ENCODE measurements at places on chromosomes 5 and 9.

DNA sequence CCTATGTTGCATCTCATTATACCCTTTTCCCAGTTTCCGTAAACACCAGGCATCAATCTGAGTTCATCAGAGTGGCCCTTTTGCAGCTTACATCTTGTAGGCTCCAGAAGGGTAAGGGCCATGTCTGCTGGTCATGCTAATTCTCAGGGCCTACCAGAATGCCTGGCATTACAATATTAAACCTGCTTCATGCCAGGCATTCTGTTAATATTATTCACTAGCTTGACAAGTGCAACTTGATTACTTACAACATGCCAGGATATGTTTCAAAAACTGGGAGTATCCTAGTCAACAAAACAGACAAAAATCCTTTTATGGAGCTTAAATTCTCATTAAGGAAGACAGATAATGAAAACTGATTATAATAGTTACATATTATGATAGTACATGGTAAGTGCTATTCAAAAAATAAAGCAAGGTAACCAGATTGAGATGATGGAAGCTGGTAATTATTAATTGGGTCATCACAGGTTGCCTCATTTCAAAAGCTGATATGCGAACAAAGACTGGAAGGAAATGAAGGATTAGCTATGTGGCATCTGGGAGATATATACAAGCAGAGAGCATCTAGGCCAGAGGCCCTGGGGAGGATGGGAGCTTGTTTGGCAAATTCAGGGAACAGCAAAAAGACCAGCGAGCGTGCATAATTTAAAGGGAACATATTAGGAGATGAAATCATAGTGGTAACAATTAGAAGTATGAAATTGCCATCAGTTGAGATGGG, 406.3 kb downstream of the DMRT2 start:
- no peak overlapping the region for H3K4me3 ChIP-seq
- H3K4me1 ChIP-seq, result no peaks in the 10 kb centered on the region
- no peaks in the 10 kb centered on the region for H3K27me3 ChIP-seq

- H3K4me3 ChIP-seq, result no peak overlapping the region
- H3K4me1 ChIP-seq, result no peaks in the 10 kb centered on the region
- H3K27ac ChIP-seq, result no peak overlapping the region
- no peak for DNase-seq
- peaks cover 90% of the 10 kb centered on the region for H3K36me3 ChIP-seq
- no peaks in the 10 kb centered on the region for H3K27me3 ChIP-seq
Measured at GRCh38 chr5:134569758-134570364, 44.4 kb downstream of the JADE2 start.

DNA sequence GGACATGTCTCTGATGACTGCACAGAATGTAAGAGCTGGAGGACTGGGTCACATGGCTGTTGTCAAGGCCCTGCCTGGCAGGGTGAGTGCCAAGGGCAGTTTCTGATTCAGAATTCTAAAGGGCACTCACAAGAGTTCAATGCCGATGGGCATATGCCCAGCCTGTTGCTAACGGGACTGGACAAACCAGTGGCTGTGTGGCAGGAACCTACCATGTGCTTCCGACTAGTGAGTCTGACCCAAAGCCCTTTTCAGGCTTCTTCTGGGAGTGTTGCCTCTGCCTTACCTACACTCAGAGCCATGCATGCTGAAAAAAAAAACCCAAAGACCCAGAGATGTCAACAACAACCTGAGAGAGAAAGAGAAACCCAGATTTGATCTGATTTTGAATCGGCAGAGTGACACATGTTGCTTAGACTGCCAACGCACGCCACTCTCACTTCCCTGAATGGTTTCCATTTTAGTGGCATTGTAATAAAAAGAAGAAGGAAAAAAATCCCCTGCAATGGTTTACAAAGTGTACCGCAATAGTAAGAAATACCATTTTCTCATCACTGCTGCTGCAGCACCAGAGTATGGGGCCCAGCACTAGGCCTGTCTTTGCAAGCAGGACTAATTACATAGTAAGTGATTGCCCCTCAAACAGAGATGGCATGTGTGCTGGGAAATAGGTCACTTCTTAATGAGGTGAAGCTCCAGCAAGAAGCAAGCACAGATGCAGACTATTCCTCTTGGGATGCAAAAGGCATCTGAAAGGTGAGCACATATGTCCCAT, 194.3 kb downstream of the PALM2AKAP2 start:
- no peaks in the 10 kb centered on the region for H3K36me3 ChIP-seq
- H3K27me3 ChIP-seq, result no peaks in the 10 kb centered on the region
- H3K4me3 ChIP-seq, result no peak overlapping the region
- no peaks in the 10 kb centered on the region for H3K4me1 ChIP-seq
- DNase-seq, result no peak

DNA sequence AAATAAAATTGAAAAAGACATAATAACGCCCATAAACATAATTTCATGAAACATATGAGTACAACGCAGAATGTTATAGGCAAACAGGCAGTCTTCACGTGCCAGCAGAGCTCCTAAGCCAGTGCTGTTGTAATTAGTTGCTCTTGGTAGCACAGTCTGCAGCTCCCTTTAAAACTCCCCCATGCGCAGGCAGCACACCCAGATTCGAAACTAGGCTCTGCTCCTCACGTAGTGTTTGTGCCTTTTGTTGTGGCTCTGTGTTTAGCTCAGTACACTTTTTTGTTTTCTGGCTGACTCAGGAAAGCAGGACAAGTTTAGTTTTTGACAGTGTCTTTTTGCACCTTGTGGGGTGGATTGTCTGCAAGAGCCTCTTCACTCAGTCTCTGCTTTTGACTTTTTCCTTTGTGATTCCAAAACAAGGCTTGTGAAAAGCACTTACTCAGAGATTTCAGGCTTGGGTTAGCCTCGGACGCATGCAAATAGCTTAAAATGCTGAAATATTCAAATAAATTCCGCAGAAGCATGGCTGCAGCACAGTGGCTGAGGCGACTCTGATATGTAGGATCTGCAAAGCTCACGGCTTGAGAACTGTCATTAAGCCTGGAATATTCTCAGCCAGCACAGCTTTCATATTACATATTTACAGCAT, 113.6 kb downstream of the IRX1 start:
- no peak overlapping the region for H3K4me3 ChIP-seq
- H3K36me3 ChIP-seq, result no peaks in the 10 kb centered on the region
- H3K27ac ChIP-seq, result no peak overlapping the region
- no peak for DNase-seq
- H3K27me3 ChIP-seq, result no peaks in the 10 kb centered on the region

- no peak overlapping the region for H3K4me3 ChIP-seq
- DNase-seq, result no peak
- no peaks in the 10 kb centered on the region for H3K27me3 ChIP-seq
- peaks cover 2% of the 10 kb centered on the region for H3K36me3 ChIP-seq
- H3K27ac ChIP-seq, result no peak overlapping the region
Measured at GRCh38 chr9:5899292-5899691, 8.6 kb downstream of the MLANA start.

DNA sequence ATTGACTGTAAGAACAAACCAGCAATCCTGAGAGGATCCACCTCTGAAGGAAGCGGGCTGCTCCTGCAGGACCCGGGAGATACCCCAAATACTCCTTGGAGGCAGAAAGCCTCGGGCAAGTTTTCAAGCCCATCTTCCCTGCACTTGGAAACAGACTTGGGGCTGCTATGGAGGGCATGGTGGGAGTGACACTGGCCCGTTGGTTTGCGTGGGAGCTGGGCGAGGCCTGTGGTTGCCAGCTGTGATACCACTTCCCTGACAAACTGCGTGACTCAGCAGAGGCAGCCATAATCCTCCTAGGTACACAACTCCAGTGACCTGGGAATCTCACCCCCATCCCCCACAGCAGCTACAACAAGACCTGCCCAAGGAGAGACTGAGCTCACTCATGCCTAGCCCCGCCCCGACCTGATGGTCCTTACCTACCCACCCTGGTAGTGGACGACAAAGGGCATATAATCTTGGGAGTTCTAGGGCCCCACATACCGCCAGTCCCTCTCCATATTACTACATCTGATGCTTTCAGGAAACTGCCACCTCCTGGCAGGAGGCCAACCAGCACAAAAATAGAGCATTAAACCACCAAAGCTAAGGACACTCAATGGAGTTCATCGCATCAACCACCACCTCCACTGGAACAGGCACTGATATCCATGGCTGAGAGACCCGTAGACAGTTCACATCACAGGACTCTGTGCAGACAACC, 38.1 kb upstream of the VLDLR start:
- no peaks in the 10 kb centered on the region for H3K36me3 ChIP-seq
- no peak overlapping the region for H3K27ac ChIP-seq
- DNase-seq, result no peak
- no peak overlapping the region for H3K4me3 ChIP-seq
- H3K27me3 ChIP-seq, result no peaks in the 10 kb centered on the region
- no peaks in the 10 kb centered on the region for H3K4me1 ChIP-seq

- no peak overlapping the region for H3K27ac ChIP-seq
- H3K4me1 ChIP-seq, result no peaks in the 10 kb centered on the region
- no peaks in the 10 kb centered on the region for H3K36me3 ChIP-seq
- no peaks in the 10 kb centered on the region for H3K27me3 ChIP-seq
Measured at GRCh38 chr5:130550562-130550928, 614.5 kb downstream of the HINT1 start.

GRCh38 chr9:130432362-130432761, 12.4 kb upstream of the ASS1 start:
- DNase-seq, result no peak
- peaks cover 17% of the 10 kb centered on the region for H3K4me1 ChIP-seq
- peaks cover 11% of the 10 kb centered on the region for H3K36me3 ChIP-seq
- no peak overlapping the region for H3K27ac ChIP-seq

DNA sequence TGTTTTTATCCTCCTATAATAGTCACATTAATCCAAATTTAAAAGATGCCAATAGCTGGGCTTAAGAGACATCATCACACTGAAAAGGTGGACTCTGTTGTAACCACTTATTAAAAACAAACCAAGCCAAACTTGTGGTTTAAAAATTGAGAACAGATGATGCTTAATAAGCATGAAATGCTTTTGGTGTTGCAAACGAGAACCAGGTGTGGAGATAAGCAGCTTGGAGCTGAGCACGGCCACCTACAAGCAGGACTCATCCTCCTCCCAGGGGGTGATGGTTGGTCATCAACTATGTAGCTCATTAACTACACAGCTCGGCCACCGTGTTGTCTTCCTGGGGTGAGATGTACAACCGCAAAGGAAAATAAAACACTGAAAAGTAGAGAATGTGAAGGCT, 154.4 kb downstream of the NPR3 start:
- no peak overlapping the region for H3K4me3 ChIP-seq
- no peaks in the 10 kb centered on the region for H3K27me3 ChIP-seq
- H3K27ac ChIP-seq, result no peak overlapping the region
- no peak for DNase-seq

DNA sequence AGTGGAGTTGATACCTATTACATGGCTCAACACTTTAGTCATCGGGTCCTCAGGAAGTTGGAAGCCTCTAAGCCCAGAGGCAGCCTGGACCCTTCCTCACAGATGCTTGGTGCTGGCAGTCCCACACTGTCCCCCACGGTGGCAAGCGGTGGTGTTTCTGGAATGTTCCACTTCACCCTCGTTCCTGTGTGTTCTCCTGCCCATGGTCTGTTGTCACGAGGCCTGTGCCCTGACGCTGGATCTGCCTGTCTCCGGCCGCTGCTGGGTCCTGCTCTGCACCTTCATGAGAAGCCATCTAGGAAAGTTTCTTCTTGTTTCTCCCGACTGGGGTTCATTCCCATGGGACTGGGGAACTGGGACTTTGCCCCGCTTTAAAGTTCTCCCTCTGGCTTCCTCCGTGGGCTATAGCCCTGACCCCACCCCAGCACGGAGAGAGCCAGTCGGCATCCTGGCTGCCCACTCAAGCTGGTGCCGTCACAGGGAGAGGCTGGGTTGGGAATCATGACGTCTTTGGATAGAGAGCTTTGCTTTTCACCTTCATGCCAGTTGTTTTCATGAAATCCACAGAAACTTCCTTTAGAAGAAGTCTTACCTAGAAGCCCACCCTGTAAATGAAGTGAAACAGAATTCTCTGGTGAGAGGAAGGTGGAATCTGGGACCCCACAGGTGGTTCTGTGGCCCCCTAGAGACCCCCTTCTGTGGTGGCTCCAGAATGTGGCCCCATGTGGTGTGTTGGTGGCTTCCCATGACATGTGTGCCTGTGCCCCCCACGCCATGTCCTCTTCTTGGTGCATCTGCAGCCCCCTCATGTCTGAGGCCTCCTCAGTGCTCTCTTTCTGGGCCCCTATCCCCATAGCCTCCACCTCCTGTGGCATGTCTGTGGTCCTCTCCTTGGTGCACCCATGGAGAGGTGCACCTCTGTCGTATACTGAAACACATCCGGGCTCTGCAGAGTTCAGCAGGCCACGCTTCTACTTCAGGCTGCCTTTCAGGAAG, 43.8 kb downstream of the TRIP13 start:
- H3K27ac ChIP-seq, result no peak overlapping the region
- H3K27me3 ChIP-seq, result no peaks in the 10 kb centered on the region
- no peak overlapping the region for H3K4me3 ChIP-seq
- H3K36me3 ChIP-seq, result no peaks in the 10 kb centered on the region

DNA sequence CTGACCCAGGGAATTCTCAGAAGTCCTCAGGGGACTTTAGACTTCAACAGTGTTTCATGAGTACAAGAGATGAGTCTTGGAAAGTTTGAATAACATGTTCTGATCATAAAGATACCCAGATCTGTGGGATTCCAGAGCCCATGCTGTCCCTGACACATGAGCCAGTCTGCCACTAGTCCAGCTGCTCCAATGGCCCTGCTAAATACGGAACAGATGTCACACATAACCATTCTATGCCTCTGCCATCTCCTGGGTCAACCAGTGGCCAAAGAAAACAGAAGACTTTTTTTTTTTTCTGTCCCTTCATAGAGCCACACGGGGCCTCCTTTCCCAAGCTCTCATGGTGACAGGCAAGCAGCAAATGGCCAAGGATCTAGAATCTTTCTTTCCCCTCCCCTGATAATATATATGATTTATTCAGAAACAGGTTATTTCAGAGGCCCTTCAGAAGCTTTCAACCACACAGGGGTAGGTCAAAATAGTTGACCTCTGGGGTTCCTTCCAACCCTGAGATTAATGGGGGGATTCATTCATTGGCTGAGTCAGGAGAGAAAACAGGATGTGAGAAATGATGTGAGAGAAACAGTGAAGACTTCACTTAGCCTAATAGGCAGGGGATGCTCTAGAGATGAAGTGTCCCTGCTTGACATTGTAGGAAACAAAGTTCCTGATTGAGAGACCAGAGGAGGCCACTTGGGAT, 367.7 kb downstream of the CDK5RAP2 start:
- no peak overlapping the region for H3K4me3 ChIP-seq
- no peaks in the 10 kb centered on the region for H3K4me1 ChIP-seq
- H3K36me3 ChIP-seq, result no peaks in the 10 kb centered on the region
- H3K27ac ChIP-seq, result no peak overlapping the region
- no peaks in the 10 kb centered on the region for H3K27me3 ChIP-seq

- no peak for DNase-seq
- no peak overlapping the region for H3K27ac ChIP-seq
Measured at GRCh38 chr9:118295413-118295812, 591.2 kb downstream of the TLR4 start.

Measured in large intestine (tissue), 12 donors.